ENCODE measurements at places on chromosomes 11 and 22.

- H3K27ac ChIP-seq = no peak overlapping the region
- H3K4me1 ChIP-seq = peaks cover 21% of the 10 kb centered on the region
- H3K4me3 ChIP-seq = no peak overlapping the region
- DNase-seq = no peak
- peaks cover 61% of the 10 kb centered on the region for H3K27me3 ChIP-seq
- H3K36me3 ChIP-seq = no peaks in the 10 kb centered on the region
These were observed 2.6 kb upstream of the ENDOD1 start for GRCh38 chr11:95086836-95087570.

GRCh38 chr11:116984186-116984585 is 114.0 kb downstream of the SIK3 start:
- no peaks in the 10 kb centered on the region for H3K36me3 ChIP-seq
- DNase-seq = no peak
- H3K4me1 ChIP-seq = peaks cover 30% of the 10 kb centered on the region
- no peak overlapping the region for H3K27ac ChIP-seq

- H3K36me3 ChIP-seq = peaks cover under 1% of the 10 kb centered on the region
- H3K4me3 ChIP-seq = no peak overlapping the region
- H3K27ac ChIP-seq = no peak overlapping the region
- H3K27me3 ChIP-seq = no peaks in the 10 kb centered on the region
- H3K4me1 ChIP-seq = peaks cover 21% of the 10 kb centered on the region
- DNase-seq = peak; percentile 64
These were observed 23.9 kb downstream of the FADD start for GRCh38 chr11:70226967-70227366.

DNA sequence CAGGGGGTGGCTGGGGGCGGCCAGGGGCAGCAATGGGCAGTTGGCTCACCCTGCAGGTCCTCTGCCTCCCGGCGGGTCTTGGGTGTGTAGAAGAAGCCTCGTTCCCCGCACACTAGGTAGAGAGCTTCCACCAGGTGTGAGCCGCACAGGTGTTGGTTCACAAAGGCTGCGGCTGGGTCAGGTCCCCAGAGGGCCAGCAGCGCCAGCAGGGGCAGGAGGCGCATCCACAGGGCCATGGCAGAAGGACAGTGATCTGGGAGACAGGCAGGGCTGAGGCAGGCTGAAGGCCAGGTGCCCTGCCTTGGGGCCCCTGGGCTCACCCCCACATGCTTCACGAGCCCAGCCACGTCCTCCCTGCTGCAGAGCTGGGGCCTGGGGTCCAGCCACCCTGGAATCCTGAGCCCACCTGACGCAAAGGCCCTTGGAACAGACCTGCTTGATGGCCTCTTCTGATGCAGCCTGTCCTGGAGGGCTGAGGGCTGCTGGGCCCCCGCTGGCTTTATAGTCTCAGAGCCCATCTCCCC is at the start of gene INS:
Gene INS, minus strand, starts transcription at position 474 of the 524 bp plus-strand sequence. Its CDS starts 238 bp downstream, at position 236.
- no peaks in the 10 kb centered on the region for H3K36me3 ChIP-seq
- H3K27ac ChIP-seq = no peak within 1 kb of the TSS
- no peaks in the 10 kb centered on the region for H3K4me1 ChIP-seq
- no peak for DNase-seq
- H3K27me3 ChIP-seq = no peaks in the 10 kb centered on the region
- no peak within 1 kb of the TSS for H3K4me3 ChIP-seq

DNA sequence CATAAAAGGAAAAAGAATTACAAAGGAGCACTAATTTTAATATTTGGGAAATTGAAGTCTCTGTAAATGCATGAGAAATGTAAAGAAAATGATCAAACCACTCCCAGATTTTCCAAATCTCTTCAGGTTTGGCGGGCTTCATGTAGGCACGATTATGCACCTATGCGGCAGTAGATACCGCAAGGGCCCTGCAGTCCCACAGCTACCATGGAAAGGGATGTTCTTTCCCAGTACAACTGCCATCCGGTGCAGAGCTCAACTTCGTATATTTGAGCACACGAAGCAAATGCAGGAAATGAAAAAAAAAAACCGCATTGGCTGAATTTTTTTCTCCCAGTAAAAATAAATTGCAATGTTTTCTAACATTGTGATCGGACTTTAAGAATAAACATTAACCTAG is 1.4 kb downstream of the SLC17A6 start:
- H3K36me3 ChIP-seq = no peaks in the 10 kb centered on the region
- peaks cover 75% of the 10 kb centered on the region for H3K4me1 ChIP-seq
- DNase-seq = no peak
- H3K4me3 ChIP-seq = peak overlapping the region; percentile 78
- H3K27ac ChIP-seq = no peak overlapping the region

- no peak overlapping the region for H3K27ac ChIP-seq
- peaks cover 26% of the 10 kb centered on the region for H3K4me1 ChIP-seq
- H3K27me3 ChIP-seq = peaks cover 46% of the 10 kb centered on the region
- no peaks in the 10 kb centered on the region for H3K36me3 ChIP-seq
These were observed 1.0 kb upstream of the GLB1L2 start for GRCh38 chr11:134330611-134331353.

- H3K27me3 ChIP-seq = no peaks in the 10 kb centered on the region
- peaks cover 35% of the 10 kb centered on the region for H3K4me1 ChIP-seq
- no peak overlapping the region for H3K27ac ChIP-seq
- DNase-seq = no peak
- H3K36me3 ChIP-seq = peaks cover 6% of the 10 kb centered on the region
These were observed 18.9 kb upstream of the THY1 start for GRCh38 chr11:119441898-119442243.

DNA sequence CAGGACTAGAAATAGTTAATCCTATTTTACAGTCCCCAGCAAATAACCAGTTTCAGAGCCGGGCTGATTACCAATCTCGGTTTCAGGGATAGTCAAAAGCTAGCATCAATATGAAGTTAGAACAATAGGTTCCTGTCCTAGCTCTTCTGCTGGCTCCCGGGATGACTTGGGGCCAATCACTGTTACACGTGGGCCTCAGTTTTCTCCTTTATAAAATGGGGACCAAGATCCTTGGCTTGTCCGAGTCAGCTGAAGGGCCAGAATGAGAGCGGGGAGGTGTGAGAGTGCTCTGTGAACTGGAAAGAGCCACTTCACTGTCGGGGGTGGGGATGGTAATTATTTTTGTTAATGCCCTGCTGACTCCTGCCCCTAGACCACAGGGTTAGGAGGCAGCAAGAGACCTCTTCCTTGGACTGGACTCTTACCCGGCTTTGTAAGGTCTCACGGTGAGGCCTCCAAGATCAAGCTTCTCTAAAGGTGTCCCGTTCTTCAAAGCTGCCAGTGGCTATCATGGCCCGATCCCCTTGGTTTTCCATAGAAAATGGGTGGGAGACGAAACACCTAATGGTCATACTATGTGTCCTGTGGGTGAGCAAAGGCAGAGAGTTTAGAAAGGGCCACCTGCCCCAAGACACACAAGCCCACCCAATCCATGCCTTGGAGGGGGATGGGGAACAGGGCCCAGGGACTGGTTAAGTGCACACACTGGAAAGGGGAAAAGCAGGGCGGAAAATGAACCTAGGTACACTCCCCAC is 1.4 kb downstream of the UCP2 start:
- H3K27ac ChIP-seq = peak overlapping the region; percentile 90
- peaks cover 41% of the 10 kb centered on the region for H3K36me3 ChIP-seq
- H3K4me1 ChIP-seq = peaks cover 32% of the 10 kb centered on the region
- peaks cover 6% of the 10 kb centered on the region for H3K27me3 ChIP-seq
- peak overlapping the region; percentile 94 for H3K4me3 ChIP-seq
- DNase-seq = no peak

- DNase-seq = no peak
- no peak overlapping the region for H3K4me3 ChIP-seq
- no peaks in the 10 kb centered on the region for H3K27me3 ChIP-seq
- no peak overlapping the region for H3K27ac ChIP-seq
- H3K36me3 ChIP-seq = no peaks in the 10 kb centered on the region
- peaks cover 9% of the 10 kb centered on the region for H3K4me1 ChIP-seq
These were observed 152.1 kb upstream of the ISX start for GRCh38 chr22:34913826-34914225.

- peak overlapping the region; percentile 48 for H3K27ac ChIP-seq
- no peak overlapping the region for H3K4me3 ChIP-seq
- H3K4me1 ChIP-seq = peaks cover 17% of the 10 kb centered on the region
- DNase-seq = no peak
These were observed 8.3 kb upstream of the SIDT2 start for GRCh38 chr11:117170210-117170609.

DNA sequence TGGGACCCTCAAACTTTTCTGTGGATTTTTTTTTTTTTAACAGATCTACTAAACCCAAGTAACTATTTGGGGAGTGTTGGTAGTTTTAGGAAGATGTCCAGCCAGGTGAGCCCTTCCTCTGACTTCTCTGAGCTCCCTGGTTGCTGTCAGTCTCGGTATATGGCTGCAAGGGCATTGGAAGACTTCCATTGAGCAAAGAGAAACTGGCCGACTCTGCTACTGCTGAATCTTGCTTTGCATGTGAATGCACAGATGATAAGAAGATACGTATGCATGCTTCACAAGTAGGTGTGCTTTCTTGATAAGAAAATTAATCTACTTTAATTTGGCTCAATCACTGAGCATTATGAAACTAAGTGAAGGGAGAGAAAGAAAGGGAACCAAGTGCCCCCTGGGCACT is 51.1 kb downstream of the BARX2 start:
- 0 out of 2 replicates have a peak, but pooled peaks cover 2% of the 10 kb centered on the region for H3K4me1 ChIP-seq
- H3K27ac ChIP-seq = no peak overlapping the region

DNA sequence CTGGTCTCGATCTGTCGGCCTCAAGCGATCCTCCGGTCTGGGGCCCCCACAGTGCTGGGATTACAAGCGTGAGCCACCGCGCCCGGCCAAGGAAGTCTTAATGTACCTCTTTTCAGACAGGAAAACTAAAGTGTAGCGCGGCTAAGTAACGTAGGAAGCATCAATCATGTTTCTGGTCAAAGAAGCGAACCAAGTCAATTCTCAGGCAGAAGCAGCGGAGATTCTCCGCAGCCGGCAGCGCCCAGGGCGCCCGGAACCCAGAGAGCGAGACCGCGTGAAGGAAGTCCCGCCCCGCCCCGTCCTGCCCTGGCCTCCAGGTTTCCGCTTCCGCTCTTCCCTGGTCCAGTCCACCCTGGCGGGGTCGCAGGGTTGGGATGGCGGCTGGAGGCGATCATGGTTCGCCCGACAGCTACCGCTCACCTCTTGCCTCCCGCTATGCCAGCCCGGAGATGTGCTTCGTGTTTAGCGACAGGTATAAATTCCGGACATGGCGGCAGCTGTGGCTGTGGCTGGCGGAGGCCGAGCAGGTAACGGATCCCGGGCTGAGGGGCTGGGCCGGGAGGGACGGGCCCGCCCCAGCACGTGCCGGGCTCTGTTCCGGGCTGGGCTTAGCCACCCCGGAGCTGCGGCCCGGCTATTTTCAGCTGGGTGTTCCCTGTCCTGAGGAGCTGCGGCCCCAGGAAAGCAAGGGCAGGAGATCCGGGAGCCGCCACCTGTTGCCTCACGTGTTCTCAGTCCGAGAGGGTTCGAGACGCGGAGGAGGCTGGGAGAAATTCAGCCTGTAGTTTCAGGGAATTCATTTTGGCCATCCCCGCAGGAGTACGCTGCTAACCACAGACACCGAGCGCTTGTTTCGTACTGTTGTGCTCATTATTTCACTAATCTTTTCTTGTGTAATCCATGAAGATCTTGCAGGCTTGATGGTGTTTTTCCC is at the start of gene ADSL:
Gene ADSL, plus strand, starts transcription at position 316 of the 934 bp plus-strand sequence. Its CDS starts 59 bp downstream, at position 375.
- no peaks in the 10 kb centered on the region for H3K27me3 ChIP-seq
- H3K36me3 ChIP-seq = peaks cover 22% of the 10 kb centered on the region
- DNase-seq = peak; percentile 89
- peaks cover 12% of the 10 kb centered on the region for H3K4me1 ChIP-seq
- H3K27ac ChIP-seq = peak within 1 kb of the TSS; percentile 97

DNA sequence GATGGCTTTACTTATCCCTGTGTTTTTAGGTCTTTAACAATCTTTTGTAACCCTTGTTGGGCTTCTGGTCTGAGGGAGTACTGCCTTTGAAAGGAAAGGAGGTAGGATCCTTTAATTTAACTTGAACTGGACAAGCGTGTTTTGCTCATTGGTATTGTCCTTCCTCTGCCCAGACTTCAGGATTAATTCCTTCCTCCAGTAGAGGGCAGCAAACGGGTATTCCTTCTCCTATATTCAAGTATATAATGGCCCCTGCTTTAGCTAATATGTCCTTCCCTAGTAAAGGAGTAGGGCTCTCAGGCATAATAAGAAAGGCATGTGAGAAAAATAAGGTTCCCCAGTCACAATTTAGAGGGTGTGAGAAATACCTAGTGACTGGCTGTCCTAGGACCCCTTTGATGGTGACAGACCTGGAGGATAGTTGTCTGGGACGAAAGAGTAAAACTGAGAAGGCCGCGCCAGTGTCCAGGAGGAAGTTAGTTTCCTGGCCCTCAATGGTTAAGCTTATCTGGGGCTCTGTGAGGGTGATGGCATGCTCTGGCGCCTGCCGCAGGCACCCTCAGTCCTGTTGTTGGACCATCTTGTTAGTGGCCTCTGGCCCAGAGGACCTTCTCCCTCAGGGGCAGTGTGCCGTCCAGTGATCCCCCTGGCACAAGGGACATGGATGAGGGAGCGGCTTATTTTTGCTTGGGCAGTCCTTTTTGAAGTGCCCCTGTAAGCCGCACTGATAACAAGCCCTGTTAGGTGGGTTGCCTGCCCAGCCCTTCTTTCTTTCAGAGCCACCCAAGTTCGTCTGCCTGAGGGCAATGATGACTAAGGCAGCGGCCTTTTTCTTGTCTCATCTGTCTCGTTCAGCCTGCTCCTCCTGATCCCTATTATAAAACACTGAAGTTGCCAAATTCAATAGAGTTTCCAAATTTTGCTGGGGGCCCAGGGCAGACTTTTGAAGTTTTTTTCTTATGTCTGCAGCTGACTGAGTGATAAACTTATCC is 51.8 kb downstream of the C11orf71 start:
- no peak overlapping the region for H3K27ac ChIP-seq
- H3K27me3 ChIP-seq = no peaks in the 10 kb centered on the region
- peaks cover 9% of the 10 kb centered on the region for H3K4me1 ChIP-seq
- no peak overlapping the region for H3K4me3 ChIP-seq

- no peaks in the 10 kb centered on the region for H3K36me3 ChIP-seq
- peaks cover 13% of the 10 kb centered on the region for H3K4me1 ChIP-seq
- H3K27ac ChIP-seq = peak overlapping the region; percentile 87
- H3K4me3 ChIP-seq = peak overlapping the region; percentile 77
These were observed 41.8 kb downstream of the TST start for GRCh38 chr22:36977401-36977861.

DNA sequence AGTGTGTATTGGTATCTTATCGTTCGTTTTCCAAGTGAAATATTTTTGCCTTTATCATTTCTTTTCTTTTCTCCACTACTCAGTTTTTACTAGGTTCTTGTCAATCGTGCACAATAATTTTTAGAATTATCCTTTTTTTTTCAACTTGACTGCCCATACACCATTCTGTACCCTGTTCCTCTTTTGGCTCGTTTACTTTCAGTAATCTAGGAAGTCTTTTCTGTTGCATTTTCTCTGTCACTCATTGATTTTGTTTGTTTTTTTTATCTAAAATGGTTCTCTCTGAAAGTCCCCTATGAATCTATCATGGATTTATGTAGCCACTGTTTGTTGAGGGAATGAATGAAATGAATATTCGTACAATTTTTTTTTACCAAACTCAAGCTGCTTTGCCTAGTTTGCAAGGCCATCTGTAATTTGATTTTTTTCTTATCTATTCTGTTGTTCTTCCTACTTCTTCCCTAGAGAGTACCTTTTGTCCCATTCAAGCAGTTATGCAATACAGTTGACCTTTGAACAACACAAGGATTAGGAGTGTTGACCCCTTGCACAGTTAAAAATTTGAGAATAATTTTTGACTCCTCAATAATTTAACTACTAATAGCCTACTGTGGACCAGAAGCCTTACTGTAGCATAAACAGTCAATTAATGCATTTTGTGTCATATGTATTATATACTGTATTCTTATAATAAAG is 166.3 kb downstream of the TMEM135 start:
- no peak overlapping the region for H3K4me3 ChIP-seq
- H3K36me3 ChIP-seq = no peaks in the 10 kb centered on the region
- H3K27me3 ChIP-seq = no peaks in the 10 kb centered on the region
- no peaks in the 10 kb centered on the region for H3K4me1 ChIP-seq
- H3K27ac ChIP-seq = no peak overlapping the region

- no peak for DNase-seq
- H3K4me3 ChIP-seq = no peak overlapping the region
- peaks cover 22% of the 10 kb centered on the region for H3K4me1 ChIP-seq
- peaks cover 58% of the 10 kb centered on the region for H3K27me3 ChIP-seq
These were observed 24.4 kb upstream of the OAF start for GRCh38 chr11:120186456-120186773.

Data from WTC11 (cell line).